ENCODE measurements at places on chromosomes 4 and X.

DNA sequence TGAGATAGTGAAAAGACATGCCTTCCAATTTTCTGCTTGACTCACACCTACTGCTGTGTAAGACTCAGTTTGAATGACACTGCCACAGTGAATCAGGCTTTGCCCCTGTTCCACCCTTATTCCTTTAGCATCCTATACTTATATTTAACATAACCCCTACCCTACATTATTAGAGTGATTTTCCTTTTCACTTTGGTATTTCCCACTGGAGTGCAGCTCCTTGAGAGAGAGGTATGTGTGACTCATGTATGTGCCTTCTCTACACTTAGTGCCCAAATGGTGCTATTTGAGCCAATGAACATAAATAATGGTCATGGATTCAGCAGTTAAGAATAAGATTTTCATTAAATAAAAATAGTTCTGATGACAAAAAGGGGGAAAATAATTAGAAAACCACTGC is 69.5 kb downstream of the RRAGB start:
- no peak for DNase-seq

GRCh38 chrX:147910607-147911006 is 1.1 kb upstream of the FMR1 start:
- DNase-seq, result no peak

- DNase-seq, result no peak
Measured at GRCh38 chrX:10759141-10759799, 138.9 kb upstream of the MID1 start.

DNA sequence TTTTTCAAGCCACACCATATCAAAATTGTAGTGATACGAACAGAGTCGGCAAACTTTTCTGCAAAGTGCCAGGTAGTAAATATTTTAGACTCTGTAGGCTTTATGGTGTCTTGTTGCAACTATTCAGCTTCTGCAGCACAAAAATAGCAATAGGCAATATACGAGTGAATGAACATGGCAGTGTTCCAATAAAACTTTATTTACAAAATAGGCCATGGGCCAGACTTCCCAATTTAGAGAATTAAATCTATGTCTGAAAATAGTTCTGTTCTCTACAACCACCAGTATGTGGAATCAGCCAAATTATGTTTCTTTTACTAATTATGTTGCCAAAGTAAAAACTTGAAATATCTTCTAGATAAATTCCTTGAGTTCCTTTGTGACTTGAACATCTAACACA is 56.5 kb downstream of the NCAPG start:
- DNase-seq, result no peak

DNA sequence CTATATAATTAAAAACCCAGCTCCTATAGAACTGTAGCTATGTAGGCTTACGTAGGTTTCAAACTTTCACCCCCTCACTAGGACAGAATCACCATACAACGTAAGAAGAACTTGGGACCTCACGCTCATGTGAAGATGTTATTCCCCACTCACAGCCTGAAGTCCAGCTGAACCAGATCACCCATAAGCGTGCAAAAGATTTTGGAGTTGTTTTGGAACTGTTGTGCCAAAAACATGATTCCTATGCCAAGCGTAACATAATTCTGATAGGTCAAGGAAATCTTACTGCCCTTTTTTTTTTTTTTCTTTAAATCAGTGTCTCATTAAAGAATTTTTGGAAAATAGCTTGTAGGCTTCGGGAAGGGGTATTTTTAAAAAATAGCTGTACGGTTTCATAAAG is 57.0 kb downstream of the LCORL start:
- no peak for DNase-seq

DNA sequence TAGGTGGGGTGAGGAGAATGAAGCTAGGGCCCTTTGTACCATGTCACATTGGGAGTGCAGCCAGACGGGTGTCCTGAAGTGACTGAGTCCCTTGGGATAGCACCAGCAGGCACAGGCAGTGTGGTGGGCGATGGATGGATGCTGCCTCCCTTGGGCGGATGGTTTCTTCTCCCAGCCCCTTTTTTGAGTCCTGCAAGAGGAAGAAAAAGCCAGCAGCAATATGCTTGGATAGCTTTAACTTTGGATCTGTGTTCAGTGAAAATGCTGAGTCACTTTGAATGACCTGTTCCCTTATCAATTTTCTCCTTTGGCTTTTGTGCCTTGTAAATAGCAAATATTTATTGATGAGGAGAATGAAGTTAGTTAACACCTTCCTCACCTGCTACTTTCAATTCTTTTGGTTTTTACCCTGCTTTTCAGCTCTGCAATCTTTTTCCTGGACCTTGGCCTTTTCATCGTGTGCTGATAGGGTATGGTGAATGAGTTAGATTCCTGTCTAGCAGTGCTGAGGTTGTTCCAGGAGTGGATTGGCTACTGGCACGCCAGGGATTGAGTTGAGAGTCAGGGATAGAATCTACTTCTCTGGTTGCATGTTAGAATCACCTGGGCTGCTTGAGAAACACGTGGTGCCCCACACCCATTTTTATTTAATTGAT is 10.2 kb downstream of the DCUN1D4 start:
- DNase-seq, result no peak

GRCh38 chr4:21554500-21554899 is 394.1 kb downstream of the KCNIP4 start:
- DNase-seq, result no peak

- DNase-seq, result no peak
Measured at GRCh38 chrX:129097668-129098067, 425.6 kb downstream of the SMARCA1 start.

GRCh38 chr4:151833174-151833573 is 72.4 kb upstream of the GATB start:
- no peak for DNase-seq

- no peak for DNase-seq
Measured at GRCh38 chrX:74246524-74246923, 57.5 kb upstream of the ZCCHC13 start.

- DNase-seq, result peak; percentile 79
Measured at GRCh38 chrX:147917700-147918695, 6.3 kb downstream of the FMR1 start.

DNA sequence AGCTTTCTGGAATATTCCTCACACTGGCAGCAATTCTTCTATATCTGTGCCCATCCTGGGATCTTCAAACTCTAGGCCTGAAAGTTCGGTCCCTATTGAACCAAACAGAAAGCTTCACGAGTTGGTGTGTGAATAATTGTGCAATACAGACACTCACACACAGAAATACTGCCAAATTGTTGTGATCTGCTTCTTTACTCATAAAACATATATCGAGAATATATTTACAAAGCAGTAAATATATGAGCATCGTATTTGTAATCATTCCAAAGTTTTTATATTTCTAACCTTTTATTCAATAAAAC is 56.6 kb upstream of the BEX4 start:
- no peak for DNase-seq

GRCh38 chrX:38260231-38260630 is 39.6 kb upstream of the SRPX start:
- DNase-seq, result peak; percentile 46

DNA sequence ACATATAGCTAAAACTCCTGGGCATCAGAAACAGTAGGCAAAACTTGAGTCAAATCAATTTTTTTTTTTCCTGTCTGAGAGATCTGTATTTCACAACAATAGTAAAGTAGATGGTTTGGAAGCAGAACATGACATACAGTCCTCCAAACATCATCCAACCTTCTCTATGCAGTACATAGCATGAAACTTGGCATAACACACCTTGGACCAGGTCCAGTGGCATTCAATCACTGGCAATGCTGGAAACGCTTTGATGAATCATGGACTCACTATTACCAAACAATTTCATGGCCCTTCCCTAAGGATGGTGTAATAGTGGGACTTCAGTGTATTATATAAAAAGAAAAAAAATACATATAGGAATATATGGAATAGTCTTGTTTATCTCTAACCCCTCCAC is 154.6 kb downstream of the FMR1NB start:
- no peak for DNase-seq

DNA sequence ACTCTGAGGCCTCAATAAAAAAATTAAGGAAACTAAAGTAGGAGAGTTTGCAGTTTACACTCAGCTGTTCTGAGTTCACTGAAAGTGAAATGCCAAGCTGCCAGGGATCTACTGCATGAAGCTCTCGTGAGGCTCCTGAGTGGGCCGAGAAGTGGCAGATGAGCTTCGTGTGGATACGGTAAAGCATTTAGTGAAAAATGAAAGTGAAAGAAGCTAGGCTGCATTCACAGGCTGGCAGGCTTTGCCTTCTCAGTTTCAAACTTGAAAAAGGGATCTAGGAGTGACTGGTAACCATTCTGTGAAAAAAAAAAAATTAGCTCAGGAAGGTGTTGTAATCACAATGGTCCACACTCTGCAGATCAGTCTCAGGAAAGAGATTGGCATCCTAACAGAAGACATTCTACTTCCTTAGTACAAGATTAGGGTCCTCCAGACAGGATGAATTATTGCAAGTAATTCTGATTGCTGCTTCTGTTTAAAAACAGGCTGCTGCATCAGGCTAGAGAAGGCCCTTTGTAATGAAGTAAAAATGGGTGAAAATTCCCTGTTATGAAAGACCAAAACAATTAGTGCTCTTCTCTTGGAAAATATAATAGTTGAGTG is 679.9 kb downstream of the RPA4 start:
- peak; percentile 28 for DNase-seq

DNA sequence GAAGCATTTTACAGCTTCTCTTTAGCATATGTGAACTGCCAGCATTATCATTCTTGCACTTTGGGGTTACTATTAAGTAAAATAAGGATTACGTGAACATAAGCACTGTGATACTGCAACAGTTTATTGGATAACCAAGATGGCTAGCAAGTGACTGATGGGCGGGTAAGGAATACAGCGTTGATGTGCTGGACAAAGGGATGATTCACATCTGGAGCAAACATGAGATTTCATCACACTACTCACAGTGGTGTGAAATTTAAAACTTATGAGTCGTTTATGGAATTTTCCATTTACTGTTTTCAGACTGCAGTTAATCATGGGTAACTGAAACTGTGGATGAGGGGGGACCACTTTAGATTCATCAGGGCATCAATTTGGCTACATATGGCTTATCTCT is 16.0 kb downstream of the NBDY start:
- DNase-seq, result peak; percentile 17

DNA sequence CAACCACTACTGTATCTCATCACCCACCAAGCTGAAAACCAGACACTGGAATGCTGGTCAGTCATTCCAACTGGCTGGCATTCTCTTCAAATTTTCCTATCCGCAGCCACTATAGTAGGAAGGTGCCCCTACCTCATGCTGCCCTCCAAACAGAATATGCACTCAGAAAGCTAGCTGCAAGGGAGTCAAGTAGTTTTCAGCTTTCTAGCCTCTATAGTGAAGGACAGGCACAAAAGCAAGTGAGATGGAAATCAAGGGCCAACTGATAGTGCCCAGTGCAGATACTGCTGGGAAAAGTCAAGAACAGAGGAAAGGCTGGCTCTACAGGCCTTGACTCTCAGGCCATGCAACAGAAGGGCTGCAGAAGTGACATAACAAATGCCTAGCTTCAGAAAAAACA is 47.2 kb downstream of the BCOR start:
- DNase-seq, result no peak

DNA sequence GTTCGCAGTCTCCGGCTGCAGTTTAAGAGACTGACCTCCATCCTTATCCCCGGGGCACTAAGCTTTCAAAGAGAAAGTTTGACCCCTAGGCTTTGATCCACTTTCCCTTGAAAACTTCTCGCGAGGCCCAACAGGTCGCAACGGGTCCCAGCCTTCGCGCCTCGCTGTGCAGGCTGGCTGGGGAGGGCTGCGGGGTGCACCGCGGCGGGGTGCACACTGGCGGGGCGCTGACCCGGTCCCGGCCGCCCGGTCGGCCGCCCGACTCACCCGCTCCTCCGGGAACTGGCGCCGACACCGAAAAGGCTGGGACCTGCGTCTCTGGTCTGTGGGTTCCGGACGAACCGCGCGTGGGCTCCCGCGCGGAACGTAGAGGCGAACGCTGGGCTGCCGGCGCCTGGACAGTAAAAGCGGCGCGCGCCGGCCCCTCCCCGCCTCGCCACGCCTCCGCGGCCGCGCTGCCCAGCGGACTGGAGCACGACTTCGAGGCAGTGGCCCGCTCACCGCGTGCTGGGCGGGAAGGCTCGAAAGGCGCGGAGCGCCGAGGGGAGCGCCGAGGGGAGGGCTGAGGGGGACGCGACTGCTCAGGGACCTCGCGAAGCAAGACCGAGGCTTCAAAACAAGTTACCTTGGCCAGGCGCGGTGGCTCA is at the start of gene TAF7L:
TAF7L (minus strand) TSS at position 378 of the 647 bp plus-strand sequence. CDS start 3,791 bp downstream, outside the sequence.
- no peak for DNase-seq

GRCh38 chr4:10184041-10184440 is 67.4 kb upstream of the WDR1 start:
- DNase-seq, result no peak

DNA sequence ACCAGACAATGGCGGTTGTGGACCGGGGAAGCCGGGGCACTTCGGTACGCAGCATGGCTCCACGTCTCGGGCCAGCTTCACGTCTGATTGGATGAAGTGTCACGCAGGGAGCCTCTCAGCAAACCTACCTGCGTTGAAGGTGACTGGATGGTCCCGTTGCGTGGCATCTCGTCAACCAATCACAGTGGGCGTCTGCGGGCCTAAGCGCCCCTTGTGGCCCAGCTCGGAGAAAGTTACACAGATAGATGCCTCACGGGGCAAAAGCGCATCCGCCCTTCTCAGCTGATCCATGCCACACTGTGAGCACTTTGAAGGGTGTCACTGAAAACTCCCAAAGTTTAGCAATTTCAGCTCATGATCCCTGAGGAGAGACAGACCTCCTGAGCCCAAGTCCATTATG is at the start of gene H2BW1:
H2BW1 (minus strand) TSS at position 103 of the 400 bp plus-strand sequence. CDS start 132 bp downstream, outside the sequence.
- no peak for DNase-seq

GRCh38 chr4:150206265-150206664 is 128.0 kb downstream of the DCLK2 start:
- no peak for DNase-seq

- no peak for DNase-seq
Measured at GRCh38 chr4:7924163-7924562, 15.5 kb downstream of the AFAP1 start.

DNA sequence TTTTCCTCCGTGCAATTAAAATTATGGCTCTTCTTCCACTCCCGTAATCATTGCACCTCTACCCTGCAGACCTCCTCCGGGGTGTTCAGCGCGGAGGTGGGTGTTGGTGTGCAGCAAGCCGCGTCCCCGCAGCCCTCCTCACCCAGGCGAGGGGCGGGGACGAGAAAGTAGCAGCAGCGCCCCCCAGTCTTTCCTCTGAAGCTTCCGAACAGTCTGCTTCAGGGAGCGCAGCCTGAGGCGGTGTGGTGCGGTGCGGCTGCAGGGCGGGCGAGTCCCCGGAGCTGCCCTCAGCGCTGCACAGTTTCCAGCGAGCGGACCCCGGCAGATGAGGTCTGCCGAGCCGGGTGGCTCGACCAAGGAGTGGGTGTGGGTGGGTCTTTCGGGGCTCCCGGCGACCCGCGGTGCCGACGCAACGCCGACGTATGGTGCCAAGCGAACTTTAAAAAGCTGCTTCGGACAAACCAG is at the start of gene FRAS1:
FRAS1 (plus strand) TSS at position 189 of the 465 bp plus-strand sequence. CDS start 687 bp downstream, outside the sequence.
- DNase-seq, result peak; percentile 17

All from A673 (cell line).